ENCODE measurements at places on chromosomes 13 and 19.

DNA sequence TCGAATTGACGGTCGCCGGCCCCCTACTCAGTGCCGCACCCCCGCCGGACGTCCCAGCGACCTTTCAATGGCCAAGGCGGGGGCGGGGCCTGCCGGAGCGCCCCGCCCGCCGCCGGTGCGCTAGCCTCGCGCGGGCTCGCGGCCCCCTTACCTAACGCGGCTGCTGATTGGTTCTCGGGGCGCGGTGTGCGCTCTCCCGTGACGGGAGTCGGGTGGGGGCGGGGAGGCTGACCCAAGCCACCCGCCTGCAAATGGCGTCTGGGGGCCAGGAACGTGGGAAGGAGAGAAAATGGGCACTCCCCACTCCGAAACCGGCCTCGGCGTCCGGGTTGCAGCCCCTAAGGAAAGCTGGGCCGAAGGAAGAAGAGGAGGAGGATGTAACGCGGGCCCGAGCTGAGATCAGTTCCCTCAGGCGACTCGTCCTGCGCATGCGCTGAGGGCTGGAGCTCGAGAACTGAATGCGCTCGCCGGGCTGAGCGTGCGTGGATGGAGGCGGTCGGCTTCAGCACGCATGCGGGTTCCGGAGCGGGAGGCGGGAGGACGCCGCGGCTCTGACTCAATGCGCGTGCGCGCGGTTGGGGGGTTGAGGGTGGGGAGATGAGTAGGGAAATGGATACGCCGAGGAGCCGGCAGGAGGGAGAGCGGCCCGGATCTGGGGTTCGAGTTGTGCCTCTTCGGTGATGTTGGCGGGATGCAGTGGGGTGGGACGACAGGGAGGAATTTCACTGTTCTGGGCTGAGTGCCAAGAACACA, at the start of gene SMG9:
Gene SMG9, minus strand, starts transcription at position 460 of the 753 bp plus-strand sequence. CDS start 4,221 bp downstream, outside the sequence.
- DNase-seq = peak; percentile 98

DNA sequence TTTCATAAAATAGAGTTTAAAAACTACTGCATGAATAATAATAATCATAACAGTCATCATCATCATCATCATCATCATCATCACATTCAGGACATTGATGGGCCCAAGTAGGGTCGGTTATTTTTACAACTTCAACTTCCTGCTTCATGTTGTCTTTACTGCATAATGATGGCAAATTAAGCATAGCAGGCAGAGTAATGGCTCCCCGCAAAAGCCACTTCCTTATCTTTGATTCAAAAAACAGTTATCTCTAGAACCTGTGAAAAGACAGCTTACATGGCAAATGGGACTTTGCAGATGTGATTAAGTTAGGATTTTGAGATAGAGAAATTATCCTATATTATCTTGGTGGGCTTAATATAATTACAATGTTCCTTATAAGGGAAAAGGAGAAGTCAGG, 792.9 kb downstream of the LIG4 start:
- no peak for DNase-seq

- no peak for DNase-seq
Observed at GRCh38 chr19:30229525-30230174, 142.5 kb upstream of the ZNF536 start.

GRCh38 chr19:22882797-22883196, 50.7 kb downstream of the ZNF723 start:
- no peak for DNase-seq

- no peak for DNase-seq
Observed at GRCh38 chr19:38351865-38352395, 16.3 kb downstream of the CATSPERG start.

- no peak for DNase-seq
Observed at GRCh38 chr13:46134961-46135522, 30.2 kb upstream of the CPB2 start.

DNA sequence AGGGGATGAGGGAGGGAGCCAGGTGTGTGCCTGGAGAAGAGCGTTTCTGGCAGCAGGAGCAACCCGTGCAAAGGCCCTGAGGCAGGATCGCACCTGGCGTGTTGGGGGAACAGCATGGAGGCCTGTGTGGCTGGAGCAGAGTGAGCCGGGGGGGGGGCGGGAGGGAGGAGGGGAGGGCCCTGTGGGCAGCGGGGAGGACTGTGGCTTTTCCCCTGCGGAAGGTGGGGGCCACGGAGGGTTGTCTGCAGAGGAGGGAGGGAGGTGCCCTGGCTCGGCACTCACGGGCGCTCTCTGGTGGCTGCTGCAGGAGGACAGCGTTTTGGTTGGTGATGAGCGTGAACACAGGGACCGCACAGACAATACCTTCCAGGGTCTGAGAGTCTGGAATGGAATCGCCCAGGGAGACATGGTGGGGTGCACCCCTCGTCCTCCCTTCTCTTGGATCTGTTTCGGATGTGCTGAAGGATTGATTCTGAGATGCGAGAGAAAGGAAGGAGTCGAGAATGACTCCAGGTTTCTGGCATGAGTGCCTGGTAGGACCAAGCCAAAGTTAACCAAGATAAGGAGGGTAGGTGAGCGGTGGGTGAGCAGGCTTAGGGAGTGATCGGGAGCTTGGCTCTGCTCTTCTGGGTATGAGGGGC, 6.5 kb downstream of the RAB11B start:
- peak; percentile 75 for DNase-seq

- peak; percentile 94 for DNase-seq
Observed at GRCh38 chr13:45367358-45367757, 26.4 kb upstream of the TPT1 start.

DNA sequence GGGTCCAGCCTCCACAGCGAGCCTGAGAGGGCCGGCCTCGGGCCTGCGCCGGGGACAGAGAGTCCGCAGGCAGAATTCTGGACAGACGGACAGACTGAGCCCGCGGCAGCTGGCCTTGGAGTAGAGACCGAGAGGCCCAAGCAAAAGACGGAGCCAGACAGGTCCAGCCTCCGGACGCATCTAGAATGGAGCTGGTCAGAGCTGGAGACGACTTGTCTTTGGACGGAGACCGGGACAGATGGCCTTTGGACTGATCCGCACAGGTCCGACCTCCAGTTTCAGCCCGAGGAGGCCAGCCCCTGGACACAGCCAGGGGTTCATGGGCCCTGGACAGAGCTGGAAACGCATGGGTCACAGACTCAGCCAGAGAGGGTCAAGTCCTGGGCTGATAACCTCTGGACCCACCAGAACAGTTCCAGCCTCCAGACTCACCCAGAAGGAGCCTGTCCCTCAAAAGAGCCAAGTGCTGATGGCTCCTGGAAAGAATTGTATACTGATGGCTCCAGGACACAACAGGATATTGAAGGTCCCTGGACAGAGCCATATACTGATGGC, 490 bp downstream of the ITPKC start:
- DNase-seq = no peak

GRCh38 chr19:40147693-40148347, 43.4 kb upstream of the MAP3K10 start:
- DNase-seq = no peak

Data from stimulated activated CD4-positive, alpha-beta T cell treated with anti-CD3 and anti-CD28 coated beads, Interleukin-4, amount 100 ng/mL, for 24 hours (primary cell).